Stimulated activated CD4-positive, alpha-beta T cell treated with anti-CD3 and anti-CD28 coated beads, Interleukin-12 subunit alpha, Interleukin-12 subunit beta, amount 100 ng/mL, for 4 hours (primary cell): ENCODE measurements at places on chromosomes 5 and 9.

DNA sequence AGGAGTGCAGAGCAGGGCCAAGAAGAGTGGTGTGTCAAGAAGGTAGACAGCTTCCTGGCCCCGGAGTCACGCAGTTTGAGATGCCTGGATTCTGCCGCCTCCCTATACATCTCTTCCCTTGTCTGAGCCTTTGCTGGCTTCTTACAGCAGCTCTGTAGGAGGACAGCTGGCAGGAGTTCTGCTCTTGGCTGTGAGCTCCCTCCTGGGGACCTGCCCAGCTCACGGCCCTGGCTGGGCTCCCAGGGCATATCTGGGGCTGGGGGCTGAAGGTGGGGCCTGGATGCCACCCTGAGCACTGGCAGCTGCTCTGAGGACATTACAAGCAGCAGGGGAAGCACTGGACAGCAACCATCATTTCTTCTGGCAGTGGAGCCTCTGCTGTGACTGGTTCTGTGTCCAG is 786 bp upstream of the TSSK1B start:
- DNase-seq: no peak

DNA sequence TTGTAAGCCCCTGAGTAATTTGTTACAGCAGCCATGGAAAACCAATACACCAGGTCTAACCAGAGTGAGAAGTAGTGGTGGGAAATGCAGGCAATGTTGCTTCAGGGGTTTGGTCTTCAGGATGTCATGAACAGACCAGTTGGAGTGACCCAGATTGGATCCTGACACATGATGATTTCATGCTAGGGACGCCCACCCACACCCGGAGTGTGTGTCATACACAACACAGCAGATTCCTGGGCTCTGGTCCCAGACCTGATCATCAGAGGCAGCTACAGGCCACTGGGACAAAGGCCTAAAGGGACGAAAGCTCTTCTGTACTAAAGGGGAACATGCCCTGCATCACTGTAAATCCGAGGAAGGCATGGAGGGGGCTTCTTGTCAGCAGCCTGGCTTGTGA is 194.2 kb downstream of the NSG2 start:
- DNase-seq: no peak

- no peak for DNase-seq
Measured at GRCh38 chr5:964821-965220, 43.8 kb upstream of the NKD2 start.

DNA sequence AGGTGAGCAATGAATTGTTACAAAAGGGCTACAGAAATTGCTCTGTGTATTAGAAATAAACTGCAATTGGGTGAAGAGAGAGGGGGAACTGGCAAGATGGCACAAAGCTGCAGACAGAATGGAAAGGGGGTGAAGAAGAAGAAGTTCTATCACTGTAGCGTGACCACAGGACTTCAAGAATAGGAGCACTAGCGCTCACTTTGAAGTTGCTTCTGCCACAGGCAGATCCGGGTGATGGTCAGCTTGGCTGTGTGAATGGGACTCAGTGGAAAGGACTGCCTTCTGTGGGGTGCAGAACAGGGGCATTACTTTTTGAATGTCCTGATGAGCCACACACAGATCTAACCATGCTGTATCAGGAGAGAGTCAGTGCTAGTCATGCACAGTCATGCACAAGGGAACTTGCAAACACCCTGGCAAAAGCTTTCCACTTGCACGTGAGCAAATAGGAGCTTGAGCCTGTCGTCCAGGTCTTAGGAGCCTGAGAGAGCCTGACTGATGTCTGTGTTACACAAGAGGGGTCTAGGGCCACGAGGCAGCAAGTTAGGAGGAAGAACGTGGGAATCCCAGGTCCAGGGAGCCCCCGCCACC is 16.3 kb downstream of the IL5 start:
- no peak for DNase-seq

- DNase-seq: no peak
Measured at GRCh38 chr5:142437563-142437962, 112.7 kb upstream of the SPRY4 start.

GRCh38 chr5:141560725-141561483 is 57.9 kb downstream of the DIAPH1 start:
- no peak for DNase-seq

GRCh38 chr5:154206311-154206710 is 15.8 kb downstream of the GALNT10 start:
- DNase-seq: no peak

DNA sequence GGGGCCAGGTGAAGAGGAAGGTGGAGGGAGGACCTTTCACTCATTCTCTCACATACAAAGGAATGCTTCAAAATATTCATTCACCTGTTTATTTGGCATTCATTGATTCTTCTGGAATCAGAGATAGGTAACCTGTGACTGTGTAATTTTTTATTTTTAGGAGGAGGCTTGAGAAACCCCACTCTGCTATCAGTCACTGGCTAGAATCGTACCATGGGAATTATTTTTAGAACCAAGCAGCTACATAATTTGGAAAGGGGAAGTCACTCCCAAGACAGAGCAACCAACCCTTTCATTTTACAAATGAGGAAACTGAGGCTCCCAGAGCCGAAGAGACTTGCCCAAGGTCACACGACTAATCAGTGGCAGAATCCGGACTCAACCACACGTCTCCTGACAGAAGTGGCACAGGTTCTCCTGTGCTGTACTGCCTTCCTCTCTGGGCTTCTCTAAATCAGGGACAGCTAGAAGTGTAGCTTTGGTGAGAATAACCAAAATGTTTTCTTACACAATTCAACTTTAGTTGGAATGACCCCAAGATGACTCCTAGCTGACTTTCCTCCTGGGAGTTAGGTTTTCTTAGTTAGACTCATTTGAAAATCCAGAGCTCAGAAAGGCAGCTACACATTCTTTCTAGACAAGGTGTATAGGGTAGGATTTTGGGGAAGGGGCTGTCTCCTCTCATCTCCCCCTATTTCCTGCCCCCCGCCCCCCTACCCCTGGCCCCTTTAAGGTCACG is 264.3 kb upstream of the PANK3 start:
- no peak for DNase-seq

GRCh38 chr9:106286249-106286648 is 576.7 kb upstream of the ZNF462 start:
- DNase-seq: no peak

- DNase-seq: no peak
Measured at GRCh38 chr9:33785914-33786313, 9.4 kb upstream of the PRSS3 start.

GRCh38 chr5:96973532-96974401 is 37.9 kb downstream of the LNPEP start:
- no peak for DNase-seq

GRCh38 chr9:116468793-116469527 is 218.1 kb upstream of the TRIM32 start:
- no peak for DNase-seq
